ENCODE measurements at places on chromosomes 1 and 21. TPM values are rescaled to one million over a fixed set of nuclear protein-coding genes. Genes with fewer than 3 reads are reported as not detected.

The DNTTIP2 gene
- polyA plus RNA-seq, result 25.8 TPM

The NTMT2 gene
- 0.27 TPM for polyA plus RNA-seq

The IQGAP3 gene
- not detected for polyA plus RNA-seq

The ARTN gene
- 2.2 TPM for polyA plus RNA-seq
